ENCODE measurements at places on chromosomes 3 and 15.
A peak's percentile ranks its signal among the peaks of the same experiment; 100 is the strongest.

DNA sequence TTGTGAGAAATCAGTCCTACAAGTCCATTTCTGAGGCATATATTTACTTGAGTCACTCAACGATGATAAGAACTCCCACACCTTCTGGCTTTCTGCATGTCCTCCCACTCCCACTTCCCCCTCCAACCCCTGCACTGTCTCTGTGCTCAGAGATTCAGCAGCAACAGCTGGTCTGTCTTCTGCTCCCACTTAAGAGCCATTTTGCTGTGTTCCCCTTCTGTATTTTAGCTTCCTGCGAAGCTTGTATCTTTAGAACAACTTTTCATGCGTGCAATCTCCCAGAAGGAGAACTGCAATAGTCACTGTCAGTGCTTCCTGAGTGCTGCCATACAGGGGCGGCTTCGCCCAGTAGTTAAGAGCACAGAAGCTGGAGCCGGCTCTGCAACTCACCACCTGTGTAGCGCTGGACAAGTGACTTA lies 90.0 kb upstream of the SPATA12 start:
- no peaks in the 10 kb centered on the region for H3K36me3 ChIP-seq
- H3K27ac ChIP-seq, result no peak overlapping the region
- no peaks in the 10 kb centered on the region for H3K4me1 ChIP-seq
- DNase-seq, result no peak

- no peaks in the 10 kb centered on the region for H3K27me3 ChIP-seq
- no peaks in the 10 kb centered on the region for H3K4me1 ChIP-seq
- H3K4me3 ChIP-seq, result no peak overlapping the region
- DNase-seq, result no peak
These were observed 8.7 kb downstream of the HYPK start for GRCh38 chr15:43808960-43809678.

DNA sequence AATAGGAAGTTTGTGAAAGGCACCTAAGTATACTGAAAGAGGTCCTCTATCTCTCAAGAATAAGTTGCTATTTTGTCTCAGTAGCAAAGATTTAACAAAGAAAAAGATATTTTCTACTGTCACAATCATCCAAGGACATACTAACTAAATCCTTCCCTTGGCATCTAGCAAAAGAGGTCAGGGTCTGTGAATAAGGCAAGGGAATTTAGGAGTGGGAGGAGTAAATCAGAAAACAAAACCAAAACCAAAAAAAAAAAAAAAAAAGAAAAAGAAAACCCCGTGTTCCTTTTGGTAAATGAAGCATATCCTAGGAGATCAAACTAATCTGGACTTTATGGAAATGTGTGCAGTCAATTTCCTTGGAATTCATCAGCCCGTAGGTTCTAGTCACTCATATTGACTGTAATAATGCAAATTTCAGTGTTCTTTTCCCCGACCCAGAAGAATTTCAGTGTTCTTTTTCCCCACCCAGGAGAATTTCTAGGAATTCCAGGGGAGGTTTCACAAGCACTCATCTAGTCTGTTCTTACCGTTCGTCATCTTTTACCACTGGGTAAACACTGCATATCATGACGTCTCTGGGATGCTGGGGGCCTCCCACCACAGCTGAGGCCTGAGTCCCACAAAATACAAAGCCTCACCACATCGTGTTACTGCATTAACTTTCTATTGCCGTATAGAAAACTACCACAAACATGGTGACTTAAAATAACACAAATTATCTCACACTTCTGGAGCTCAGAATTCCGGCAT lies 113.8 kb upstream of the CCDC54 start:
- DNase-seq, result peak; percentile 15
- H3K27me3 ChIP-seq, result no peaks in the 10 kb centered on the region
- H3K36me3 ChIP-seq, result no peaks in the 10 kb centered on the region
- peaks cover 9% of the 10 kb centered on the region for H3K4me1 ChIP-seq
- H3K4me3 ChIP-seq, result peak overlapping the region; percentile 60

GRCh38 chr3:119145500-119146167 lies at the start of gene TEX55:
Gene TEX55 (plus strand): TSS chr3:119146165. CDS start chr3:119146190, 25 bp downstream.
- no peaks in the 10 kb centered on the region for H3K27me3 ChIP-seq
- H3K27ac ChIP-seq, result no peak within 1 kb of the TSS
- no peak within 1 kb of the TSS for H3K4me3 ChIP-seq
- peak; percentile 24 for DNase-seq
- H3K36me3 ChIP-seq, result no peaks in the 10 kb centered on the region

GRCh38 chr3:160370987-160371857 lies 27.8 kb downstream of the IFT80 start:
- no peaks in the 10 kb centered on the region for H3K27me3 ChIP-seq
- H3K4me1 ChIP-seq, result peaks cover 11% of the 10 kb centered on the region

DNA sequence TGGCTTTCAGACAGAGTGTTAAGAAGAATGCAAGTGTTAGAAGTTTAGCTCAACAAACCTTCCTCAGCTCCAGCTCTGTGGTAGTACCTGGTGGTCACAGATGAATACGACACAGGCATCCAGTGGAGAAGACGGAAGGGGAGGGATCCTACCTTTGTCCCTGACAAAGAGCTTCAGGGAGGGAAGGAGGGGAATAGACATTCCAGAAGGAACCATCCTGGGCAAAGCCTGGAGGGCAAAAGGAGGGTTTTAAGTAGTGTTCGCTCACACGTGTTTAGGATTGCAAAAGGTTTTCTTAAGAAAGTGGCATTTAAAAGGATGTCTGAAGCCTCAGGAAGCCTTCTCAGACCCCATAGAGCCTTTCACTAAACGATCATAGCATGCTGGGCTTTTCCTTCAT lies 2.8 kb downstream of the CHCHD4 start:
- no peaks in the 10 kb centered on the region for H3K27me3 ChIP-seq
- H3K36me3 ChIP-seq, result no peaks in the 10 kb centered on the region
- peak overlapping the region; percentile 99 for H3K27ac ChIP-seq
- DNase-seq, result no peak

GRCh38 chr3:178982137-178982536 lies 89.5 kb downstream of the ZMAT3 start:
- no peak overlapping the region for H3K4me3 ChIP-seq
- no peak for DNase-seq
- no peaks in the 10 kb centered on the region for H3K27me3 ChIP-seq
- H3K27ac ChIP-seq, result no peak overlapping the region
- H3K36me3 ChIP-seq, result no peaks in the 10 kb centered on the region
- H3K4me1 ChIP-seq, result no peaks in the 10 kb centered on the region

DNA sequence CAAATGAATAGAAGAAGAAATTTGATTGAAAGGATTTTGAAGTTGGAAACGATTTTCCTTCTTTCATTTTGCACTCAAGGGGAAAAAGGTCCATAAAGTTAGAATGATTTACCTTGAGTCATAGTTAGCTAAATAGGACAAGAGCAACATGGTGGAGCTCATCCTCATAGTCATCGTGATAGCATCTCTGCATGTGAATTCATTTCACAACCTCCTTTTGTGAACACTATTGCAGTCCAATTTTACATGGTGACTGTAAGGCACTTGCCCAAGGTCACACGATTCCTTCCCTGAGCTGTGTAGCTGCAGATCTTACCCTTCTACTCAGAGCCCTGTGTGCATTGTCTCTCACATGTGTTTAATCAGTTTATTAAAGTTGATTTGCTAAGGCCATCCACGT lies 359.8 kb upstream of the C2CD4B start:
- no peaks in the 10 kb centered on the region for H3K4me1 ChIP-seq
- no peaks in the 10 kb centered on the region for H3K27me3 ChIP-seq
- no peak for DNase-seq

DNA sequence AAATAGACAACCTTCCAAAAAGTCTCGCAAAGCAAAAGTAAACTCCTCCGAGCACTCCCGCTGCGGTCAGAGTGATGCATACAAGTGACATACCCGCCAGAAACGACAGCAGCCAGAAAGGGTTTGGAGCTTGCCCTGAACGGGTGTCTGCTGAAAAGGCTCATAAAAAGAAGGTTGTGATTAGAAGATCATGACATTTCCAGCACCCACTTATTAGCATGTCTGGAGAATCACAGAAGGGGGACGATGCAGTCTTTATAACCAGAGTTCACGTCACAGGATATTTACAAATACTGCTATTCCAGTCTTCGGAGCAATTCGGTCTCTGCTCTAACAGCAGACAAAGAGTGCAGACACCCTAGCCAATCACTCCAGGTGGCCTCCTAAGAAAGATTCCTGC lies 59.1 kb upstream of the FRMD4B start:
- no peak for DNase-seq
- H3K4me3 ChIP-seq, result no peak overlapping the region
- H3K4me1 ChIP-seq, result no peaks in the 10 kb centered on the region
- no peaks in the 10 kb centered on the region for H3K27me3 ChIP-seq

GRCh38 chr15:27757052-27757451 lies 342.1 kb downstream of the OCA2 start:
- no peak overlapping the region for H3K4me3 ChIP-seq
- no peaks in the 10 kb centered on the region for H3K4me1 ChIP-seq
- H3K36me3 ChIP-seq, result no peaks in the 10 kb centered on the region
- DNase-seq, result no peak
